Stimulated activated CD8-positive, alpha-beta memory T cell treated with anti-CD3 and anti-CD28 coated beads, Interleukin-4, amount 100 ng/mL, for 1 hour (primary cell): ENCODE measurements at places on chromosomes 5 and 9.

- no peak for DNase-seq
Measured at GRCh38 chr5:34703767-34704713, 47.9 kb downstream of the RAI14 start.

DNA sequence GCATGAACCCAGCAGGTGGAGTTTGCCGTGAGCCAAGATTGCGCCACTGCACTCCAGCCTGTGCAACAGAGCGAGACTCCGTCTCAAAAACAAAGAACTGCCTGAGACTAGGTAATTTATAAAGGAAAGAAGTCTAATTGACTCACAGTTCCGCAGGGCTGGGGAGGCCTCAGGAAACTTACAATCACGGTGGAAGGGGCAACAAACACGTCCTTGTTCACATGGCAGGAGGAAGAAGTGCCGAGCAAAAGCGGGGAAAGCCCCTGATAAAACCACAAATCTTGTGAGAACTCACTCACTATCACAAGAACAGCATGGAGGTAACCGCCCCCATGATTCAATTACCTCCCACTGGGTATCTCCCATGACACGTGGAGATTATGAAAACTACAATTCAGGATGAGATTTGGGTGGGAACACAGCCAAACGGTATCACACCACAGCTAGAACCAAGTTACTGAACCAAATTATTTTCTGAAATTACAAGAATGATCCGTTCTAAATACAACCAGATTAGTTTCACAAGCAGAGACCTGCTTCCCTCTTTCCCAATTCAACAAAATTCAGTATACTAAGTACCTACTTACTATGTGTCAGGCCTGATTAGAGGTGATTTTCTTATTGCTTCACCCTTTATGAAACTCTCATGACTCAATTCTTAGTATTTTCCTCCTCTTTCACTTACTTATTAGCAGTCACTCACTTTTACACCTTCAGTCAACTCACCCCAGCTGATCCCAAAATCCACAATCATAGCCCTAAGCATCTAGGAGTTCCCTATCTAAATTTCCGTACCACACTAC, 8.4 kb downstream of the UBTD2 start:
- DNase-seq = no peak

GRCh38 chr9:132487980-132488535, 78.0 kb downstream of the CFAP77 start:
- no peak for DNase-seq

GRCh38 chr5:129608350-129608749, 139.5 kb upstream of the MINAR2 start:
- DNase-seq = no peak

DNA sequence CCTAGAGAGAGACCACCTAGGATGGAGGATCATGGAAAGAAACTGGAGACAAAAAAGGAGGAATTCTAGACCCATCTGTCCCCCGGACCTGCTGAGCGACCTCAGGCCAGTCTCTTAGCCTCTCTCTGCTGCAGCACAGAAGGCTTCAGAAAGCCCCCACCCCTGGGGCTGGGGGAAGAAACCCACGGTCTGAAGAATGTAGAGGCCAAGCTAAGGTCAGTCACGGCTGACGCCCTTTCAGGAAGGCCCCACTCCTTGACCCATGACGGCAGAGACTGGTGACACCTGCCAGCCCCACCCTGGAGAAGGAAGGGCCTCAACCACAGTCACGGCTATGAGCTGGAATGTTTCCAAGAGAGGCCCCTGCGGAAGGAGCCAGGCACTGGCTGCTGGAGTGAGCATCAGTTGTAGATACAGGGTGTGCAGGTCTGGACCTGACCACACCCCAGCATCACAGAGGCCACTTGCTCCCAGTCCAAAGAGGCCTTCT, 120.5 kb upstream of the BOD1 start:
- DNase-seq = no peak

DNA sequence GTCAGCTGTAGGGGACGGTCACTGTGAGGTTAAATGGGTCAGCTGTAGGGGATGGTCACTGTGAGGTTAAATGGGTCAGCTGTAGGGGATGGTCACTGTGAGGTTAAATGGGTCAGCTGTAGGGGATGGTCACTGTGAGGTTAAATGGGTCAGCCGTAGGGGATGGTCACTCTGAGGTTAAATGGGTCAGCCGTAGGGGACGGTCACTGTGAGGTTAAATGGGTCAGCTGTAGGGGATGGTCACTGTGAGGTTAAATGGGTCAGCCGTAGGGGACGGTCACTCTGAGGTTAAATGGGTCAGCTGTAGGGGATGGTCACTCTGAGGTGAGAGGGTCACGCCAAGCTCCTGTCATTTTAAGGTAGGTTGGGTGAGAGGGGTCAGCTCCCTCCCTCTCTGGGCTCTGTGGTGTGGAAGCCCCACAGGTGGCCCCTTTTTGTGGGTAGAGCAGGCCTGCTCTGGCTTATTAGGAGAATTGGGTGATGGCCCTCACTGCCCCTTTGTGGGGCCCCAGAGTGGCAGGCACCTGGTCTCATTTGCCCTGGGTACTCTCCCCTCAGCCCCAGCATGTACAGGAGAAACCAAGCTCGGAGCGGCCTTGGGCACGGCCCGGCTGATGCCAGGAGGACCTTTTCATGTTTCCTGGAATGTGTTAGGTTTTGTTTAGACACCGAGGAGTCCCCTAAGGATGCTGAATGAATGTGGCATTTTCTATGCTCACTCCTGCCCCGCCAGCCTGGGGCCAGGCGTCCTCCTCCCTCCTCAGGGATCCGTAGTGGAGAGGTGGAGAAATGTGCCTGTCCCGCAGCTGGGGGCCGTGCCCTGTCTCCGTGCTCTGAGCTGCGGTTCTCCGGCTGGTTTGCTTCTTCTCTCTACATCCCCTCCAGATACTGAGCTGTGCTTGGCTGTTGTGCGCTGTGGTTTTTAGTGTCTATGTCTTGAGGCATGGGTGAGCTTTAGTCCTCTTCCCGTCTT, 31.4 kb downstream of the AHRR start:
- DNase-seq = no peak

DNA sequence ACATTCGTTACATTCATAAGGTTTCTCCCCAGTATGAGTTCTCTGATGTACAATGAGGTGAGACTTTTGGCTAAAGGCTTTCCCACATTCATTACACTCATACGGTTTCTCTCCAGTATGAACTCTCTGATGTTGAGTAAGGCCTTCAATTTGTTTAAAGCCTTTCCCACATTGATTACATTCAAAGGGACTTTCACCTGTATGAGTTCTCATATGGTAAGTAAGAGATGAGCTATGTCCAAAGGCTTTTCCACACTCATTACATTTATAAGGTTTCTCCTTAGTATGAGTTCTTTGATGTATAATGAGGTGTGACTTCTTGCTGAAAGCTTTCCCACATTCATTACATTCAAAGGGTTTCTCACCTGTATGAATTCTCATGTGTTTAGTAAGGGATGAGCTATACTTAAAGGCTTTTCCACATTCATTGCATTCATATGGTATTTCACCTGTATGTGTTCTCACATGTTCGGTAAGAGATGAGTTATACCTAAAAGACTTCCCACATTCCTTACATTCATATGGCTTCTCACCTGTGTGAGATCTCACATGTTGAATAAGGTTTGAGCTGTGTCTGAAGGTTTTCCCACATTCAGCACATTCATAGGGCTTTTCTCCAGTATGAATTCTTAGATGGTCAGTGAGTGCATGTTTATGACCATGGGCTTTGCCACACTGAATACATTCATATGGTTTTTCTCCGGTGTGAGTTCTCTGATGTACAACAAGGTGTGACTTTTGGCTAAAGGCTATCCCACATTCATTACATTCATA, 13.5 kb downstream of the ZFP37 start:
- DNase-seq = no peak

GRCh38 chr9:91328186-91328585, 33.5 kb downstream of the AUH start:
- DNase-seq = no peak
